ENCODE measurements at places on chromosomes 13 and 19.

DNA sequence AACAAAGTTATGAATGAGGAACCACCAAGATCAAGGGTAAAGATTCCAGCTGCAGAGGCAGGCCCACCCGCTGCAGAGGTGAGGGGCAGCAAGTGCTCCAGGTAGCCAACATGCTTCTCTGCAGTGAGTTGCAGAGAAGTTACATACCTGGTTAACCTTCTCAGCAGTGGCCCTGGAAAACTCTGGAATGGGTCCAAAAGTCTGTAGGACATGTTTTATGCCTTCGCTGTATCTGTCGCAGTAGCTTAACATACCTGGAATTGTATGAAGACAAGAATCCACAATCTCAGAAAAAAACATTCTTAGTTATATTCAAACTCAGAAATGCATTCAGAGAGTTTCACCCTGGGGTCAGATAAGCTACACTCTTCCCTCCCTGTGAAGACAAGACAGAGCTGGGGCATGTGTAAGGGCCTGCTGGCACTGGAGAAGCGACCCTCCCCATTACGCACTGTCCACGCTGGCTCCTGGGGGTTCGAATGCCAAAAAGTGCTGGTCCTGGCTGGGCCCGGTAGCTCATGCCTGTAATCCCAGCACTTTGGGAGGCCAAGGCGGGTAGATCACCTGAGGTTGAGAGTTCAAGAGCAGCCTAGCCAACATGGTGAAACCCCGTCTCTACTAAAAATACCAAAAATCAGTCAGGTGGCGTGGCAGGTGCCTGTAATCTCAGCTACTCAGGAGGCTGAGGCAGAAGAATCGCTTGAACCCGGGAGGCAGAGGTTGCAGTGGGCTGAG is 121.0 kb downstream of the CRYL1 start:
- DNase-seq: no peak

DNA sequence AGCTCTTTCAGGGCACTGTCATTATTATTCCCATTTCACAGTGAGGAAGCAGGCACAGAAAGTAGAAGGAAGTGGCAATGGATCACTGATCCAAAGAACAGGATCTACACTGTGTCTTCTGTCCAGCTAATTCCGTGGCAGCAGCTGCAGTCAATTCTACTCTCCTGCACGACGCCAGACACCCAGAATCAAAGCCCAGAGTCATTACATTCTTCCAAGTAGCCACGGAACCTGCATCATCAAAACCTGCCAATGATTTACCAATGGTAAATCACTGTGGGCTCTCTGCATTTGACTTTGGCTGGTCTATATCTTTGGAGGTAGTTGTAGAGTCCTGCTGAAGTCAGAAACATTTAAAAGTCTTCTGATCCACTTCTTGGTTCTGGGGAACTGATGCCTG is 767.7 kb downstream of the LIG4 start:
- DNase-seq: no peak

DNA sequence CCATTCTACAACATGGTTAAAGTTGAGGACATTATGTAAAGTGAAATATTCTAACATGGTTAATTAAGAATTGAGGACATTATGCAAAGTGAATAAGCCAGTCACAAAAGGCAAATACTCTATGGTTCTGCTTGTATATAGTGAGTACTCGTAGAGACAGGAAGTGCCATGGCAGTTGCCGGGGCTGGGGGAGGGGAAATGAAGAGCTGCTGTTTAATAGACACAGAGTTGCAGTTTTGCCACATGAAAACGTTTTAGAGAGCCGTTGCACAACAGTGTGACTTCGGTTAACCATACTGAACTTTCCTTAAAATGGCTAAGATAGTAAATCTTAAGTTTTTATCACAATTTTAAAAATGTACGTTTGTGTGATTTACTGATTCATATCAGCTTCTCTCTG is 176.9 kb downstream of the SHISA2 start:
- DNase-seq: no peak

DNA sequence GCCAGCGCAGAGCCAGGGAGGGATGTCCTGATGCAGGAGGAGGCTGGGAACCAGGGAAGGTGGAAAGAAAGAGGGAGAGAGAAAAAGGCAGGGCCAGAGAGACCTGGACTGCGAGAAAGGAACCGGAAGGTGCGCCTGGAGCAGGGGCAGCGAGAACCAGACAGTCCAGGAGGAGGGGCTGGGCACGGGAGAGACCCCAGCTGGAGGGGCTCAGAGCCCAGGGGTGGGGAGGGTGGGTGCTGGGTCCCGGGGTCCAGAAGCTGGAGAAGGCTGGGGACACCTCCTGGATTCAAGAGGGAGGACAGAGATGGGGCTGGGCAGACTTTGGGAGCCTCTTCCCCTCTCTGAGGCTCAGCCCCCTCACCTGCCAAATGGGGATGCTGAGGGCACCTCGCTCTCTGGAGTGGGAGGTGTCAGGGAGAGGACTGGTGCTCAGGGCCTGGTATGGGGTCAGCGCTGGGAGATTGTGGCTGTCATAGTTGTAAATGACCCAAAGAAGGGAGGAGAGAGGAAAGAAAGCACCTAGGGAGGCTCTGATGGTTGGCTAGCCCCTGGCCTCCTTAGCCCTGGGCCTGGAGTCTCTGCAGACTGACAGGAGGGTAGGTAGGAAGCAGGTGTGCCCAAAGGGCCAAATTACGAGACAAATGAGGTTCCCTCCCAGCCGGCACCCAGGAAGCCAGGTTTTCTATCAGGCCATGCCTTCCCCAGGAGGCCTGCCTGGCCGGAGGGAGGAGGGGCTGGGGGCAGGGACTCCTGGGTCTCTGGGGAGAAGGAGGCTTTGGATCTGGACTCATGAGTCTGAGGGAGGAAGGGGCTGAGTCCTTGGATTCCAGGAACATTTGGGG is 1.3 kb upstream of the SPACA6 start:
- DNase-seq: no peak

DNA sequence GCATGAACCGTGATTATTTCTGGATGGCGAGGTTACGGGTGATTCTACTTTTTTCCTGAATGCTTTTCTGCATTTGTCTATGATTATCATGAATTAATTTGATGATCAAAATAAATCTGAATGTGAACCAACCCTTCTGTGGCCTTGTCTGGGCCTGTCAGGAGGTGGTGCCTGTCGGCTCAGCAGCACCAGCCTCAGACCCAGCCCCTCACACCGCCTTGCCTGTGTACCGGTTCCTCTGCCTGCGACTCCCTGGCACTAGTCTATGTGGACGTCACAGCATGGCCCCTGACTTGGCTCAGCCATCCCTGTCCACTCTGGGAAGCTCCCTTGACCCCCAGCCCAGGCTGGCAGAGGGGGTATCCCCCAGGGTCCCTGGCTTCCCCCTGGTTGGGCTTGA is 15.5 kb upstream of the RABAC1 start:
- no peak for DNase-seq

DNA sequence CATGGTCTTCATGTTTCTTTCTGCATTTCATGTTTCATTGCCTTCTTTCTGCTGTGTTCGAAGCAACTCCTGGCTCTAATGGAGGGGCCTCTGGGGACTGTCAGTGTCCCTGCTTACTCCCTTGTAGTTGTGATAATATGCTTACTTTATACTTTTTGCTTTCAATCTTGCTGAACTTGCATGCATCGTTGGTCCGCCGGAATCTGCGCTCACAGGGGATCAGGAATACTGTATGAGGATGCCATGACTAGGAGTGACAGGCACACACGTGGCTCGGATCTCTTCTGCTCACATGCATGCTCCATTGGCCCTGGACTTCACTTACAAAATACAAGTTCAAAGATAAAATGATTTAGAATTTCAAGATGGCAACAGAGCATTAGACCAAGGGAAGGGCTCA is 108.8 kb downstream of the SIPA1L3 start:
- DNase-seq: peak; percentile 84

- peak; percentile 93 for DNase-seq
Measured at GRCh38 chr19:42038666-42039065, 31.3 kb downstream of the GRIK5 start.

DNA sequence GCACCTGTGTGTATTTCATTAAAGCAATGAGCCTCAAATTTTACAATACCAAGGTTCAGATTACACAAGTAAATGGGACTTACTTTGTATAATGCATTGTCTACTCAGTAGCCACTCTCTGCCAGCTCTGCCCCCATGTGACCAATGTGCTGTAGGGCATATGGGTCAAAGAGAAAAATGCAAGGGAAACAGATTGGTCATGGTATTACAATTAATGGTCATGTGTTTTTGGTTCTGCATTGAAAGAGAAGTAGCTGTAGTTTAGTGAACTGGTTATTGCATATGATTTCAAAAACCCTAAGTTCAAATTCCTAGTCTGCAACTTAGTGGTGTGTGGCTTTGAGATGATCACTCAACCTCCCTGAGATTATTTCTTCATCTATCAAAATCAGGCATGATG is 545.4 kb downstream of the SUCLA2 start:
- no peak for DNase-seq

GRCh38 chr13:90375851-90376250 is 971.6 kb upstream of the MIR17HG start:
- DNase-seq: no peak

- DNase-seq: no peak
Measured at GRCh38 chr13:113143466-113144254, 14.8 kb upstream of the PROZ start.

DNA sequence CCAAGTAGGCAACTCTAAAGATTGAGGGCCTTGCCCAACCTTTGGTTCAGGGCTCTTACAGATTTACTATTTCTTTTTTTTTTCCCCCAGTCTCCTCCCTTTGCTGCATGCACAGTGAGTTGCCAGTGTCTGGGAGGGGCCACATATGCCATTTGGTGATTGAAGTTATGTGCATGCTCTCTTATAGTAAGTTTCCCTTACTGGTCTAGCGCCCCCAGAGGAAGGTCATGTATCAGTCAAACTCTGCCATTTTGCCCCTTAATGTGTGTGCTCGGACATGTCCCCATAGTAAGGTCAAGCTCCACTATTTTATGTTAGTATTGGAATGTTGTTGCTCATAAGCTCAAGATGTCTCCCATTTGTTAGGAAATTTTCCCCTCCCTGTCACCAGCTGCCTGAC is 1138.0 kb upstream of the SLC10A2 start:
- DNase-seq: no peak

DNA sequence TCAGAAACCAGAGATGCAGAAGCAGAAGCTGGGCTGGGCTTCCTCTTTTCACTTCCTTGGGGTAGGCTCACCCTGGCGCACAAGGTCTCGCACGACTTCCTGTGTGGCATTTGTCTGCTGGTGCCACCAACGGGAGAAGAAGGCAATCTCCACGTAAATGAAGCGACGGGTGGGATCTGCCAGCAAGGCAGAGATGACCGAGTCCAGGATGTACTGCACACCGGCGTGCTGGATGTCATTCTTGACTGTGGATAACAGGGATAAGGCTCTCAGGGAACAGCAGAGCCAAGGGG is 1.3 kb downstream of the MAN2B1 start:
- DNase-seq: no peak

Measured in thyroid gland (tissue), 4 donors.